ENCODE measurements at places on chromosomes 12 and 14. TPM values are rescaled to one million over a fixed set of nuclear protein-coding genes. Genes with fewer than 3 reads are reported as not detected.

The ABCD2 gene
- 0.74 TPM for total RNA-seq

The TCL1A gene
- total RNA-seq = 5.0 TPM

The NPAS3 gene
- total RNA-seq = 0.48 TPM

The ASPG gene
- 4.3 TPM for total RNA-seq

The NEMP1 gene
- 14.3 TPM for total RNA-seq

The APOLD1 gene
- total RNA-seq = 22.9 TPM

The GRIN2B gene
- total RNA-seq = 2.6 TPM

The FGF6 gene
- total RNA-seq = not detected

- no peak for DNase-seq
Observed at GRCh38 chr12:9364224-9365176, 156.3 kb upstream of the PZP start.

- DNase-seq = peak; percentile 4
Observed at GRCh38 chr12:106645074-106645421, 62.2 kb downstream of the RFX4 start.

DNA sequence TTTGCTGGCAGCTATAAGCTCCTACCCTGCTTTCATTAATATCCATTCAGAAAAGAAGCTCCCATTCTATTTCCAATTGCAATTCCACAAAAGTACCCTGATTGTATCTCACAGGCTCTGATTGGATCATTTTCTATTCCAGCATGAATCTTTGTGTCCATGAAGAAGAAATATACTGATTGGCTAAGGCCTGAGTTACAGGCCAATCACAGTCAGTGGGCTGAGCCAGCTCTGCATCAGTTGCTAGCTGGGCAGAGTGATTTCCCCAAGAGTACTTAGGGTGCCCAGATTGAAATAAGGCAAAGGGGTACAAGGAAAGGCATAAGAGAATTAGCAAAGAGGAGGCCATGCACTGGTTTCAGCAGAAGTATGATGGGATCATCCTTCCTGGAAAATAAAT is 14.4 kb downstream of the ART4 start:
- DNase-seq = no peak

DNA sequence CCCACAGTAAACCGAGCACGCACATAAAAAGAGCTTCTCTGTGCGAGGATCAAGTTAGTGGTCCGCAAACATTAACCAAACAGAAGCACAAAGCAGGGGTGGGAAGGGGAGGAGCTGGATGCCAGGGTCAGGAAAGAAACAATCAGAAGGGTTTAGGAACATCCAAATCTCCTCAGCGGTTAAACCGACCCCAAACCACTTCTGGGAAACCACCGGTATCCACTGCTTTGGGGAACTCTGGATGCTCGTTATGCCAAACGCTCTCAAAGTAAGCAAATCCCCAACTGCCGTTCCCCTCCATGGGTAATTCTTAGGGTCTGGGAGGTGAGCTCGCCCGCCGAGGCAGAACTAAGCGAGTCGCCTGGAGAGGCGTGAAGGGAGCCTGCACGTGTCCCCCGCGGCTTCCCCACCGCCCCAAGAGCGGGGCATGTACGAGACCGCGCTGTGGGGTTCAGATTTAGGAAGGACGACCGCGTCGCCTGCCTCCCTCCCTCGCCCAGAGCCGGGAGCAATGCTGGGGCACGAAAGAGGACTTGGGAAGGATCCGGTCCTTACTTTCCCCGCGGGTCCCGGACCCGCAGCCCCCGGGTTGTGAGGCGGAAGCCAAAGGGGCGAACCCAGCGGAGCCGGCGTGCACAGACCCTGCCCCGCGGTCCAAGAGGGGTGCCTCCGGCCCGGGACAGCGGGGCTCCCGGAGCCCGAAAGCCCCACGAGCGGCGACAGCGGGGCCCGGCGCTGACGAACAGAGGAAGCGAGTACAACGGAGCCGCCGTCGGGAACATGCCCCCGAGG is 711 bp downstream of the SBNO1 start:
- peak; percentile 22 for DNase-seq

DNA sequence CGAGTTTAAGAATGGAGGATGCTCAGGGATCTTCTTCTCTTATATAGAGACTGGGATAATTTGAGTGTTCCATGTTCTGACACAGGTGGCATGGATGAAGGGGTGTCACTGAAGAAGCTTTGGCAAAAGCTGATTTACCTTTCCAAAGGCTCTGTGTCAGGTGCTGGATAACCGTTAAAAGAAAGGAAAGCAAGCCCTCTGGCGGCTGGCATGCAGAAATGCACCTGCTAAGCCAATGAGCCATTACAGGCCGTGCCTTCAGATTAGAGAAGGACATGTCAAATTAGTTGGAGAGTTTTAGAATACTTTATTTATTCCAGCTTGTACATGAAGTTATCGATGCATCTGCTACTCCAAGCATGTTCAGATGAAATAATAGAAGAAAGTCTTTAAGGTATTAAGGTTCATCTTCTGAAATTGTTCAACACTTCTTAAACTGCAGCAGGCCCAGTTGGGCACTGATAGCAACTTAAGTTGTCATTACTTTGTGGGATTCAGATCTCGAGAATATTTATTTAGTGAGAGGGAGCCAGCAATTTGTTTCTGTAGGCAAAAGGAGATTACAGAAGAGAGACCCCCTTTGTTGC is 678.2 kb downstream of the NRXN3 start:
- peak; percentile 31 for DNase-seq

DNA sequence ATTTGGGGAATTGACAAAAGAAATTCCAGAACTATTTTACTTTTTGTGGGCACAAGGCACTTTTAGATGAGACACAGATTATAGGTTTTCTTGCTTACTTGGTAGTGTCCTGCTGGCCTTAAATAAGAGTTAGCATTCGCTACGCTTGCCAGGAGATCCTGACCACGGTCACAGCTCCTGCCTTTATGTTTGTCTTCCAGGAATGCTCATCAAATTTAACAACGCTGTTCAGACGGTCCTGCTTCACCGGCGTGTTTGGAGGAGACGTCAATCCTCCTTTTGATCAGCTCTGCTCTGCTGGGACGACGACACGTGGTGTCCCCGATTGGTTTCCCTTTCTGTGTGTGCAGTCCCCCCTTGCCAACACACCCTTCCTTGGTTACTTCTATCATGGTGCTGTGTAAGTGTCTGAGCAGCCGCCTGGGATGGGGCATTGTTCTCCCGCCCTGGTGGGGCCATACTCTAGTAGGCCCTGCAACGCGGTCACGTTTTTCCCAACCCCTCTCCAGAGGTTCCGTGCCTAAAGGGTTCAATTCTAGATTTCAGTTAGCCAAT is 15.8 kb downstream of the TCTN2 start:
- no peak for DNase-seq

GRCh38 chr14:56829151-56829550 is 18.9 kb upstream of the OTX2 start:
- no peak for DNase-seq

Measured in lung (tissue), 17 donors.